ENCODE measurements at places on chromosomes 13 and 19. TPM values are rescaled to one million over a fixed set of nuclear protein-coding genes. Genes with fewer than 3 reads are reported as not detected.

LACC1 gene
- total RNA-seq = 0.16 TPM

SBK3 gene
- total RNA-seq = not detected

SMIM44 gene
- not detected for total RNA-seq

IZUMO2 gene
- total RNA-seq = not detected

ZNF554 gene
- total RNA-seq = 2.6 TPM

HAUS5 gene
- total RNA-seq = 27.7 TPM

DOCK9 gene
- 66.3 TPM for total RNA-seq

ATP8A2 gene
- 0.41 TPM for total RNA-seq

SPACA4 gene
- not detected for total RNA-seq

MEX3D gene
- 1.7 TPM for total RNA-seq

VSTM1 gene
- total RNA-seq = not detected

SHISA2 gene
- total RNA-seq = 6.4 TPM

ZNF439 gene
- 7.9 TPM for total RNA-seq

SKA3 gene
- 0.49 TPM for total RNA-seq

RTBDN gene
- not detected for total RNA-seq

ZNF665 gene
- total RNA-seq = 1.5 TPM

CD33 gene
- total RNA-seq = not detected

BLOC1S3 gene
- 21.6 TPM for total RNA-seq

CD70 gene
- 1.7 TPM for total RNA-seq

ZNF266 gene
- total RNA-seq = 62.2 TPM

LENG8 gene
- total RNA-seq = 558 TPM

JAK3 gene
- total RNA-seq = 119 TPM

MIPEP gene
- 3.0 TPM for total RNA-seq
